ENCODE measurements at places on chromosomes 12 and 14.

GRCh38 chr14:105690671-105691070, 164.3 kb downstream of the TMEM121 start:
- no peak for DNase-seq

- DNase-seq: no peak
Measured at GRCh38 chr12:54017027-54017788, 8.4 kb downstream of the HOXC8 start.

- no peak for DNase-seq
Measured at GRCh38 chr14:91897106-91897701, 29.9 kb upstream of the TC2N start.

DNA sequence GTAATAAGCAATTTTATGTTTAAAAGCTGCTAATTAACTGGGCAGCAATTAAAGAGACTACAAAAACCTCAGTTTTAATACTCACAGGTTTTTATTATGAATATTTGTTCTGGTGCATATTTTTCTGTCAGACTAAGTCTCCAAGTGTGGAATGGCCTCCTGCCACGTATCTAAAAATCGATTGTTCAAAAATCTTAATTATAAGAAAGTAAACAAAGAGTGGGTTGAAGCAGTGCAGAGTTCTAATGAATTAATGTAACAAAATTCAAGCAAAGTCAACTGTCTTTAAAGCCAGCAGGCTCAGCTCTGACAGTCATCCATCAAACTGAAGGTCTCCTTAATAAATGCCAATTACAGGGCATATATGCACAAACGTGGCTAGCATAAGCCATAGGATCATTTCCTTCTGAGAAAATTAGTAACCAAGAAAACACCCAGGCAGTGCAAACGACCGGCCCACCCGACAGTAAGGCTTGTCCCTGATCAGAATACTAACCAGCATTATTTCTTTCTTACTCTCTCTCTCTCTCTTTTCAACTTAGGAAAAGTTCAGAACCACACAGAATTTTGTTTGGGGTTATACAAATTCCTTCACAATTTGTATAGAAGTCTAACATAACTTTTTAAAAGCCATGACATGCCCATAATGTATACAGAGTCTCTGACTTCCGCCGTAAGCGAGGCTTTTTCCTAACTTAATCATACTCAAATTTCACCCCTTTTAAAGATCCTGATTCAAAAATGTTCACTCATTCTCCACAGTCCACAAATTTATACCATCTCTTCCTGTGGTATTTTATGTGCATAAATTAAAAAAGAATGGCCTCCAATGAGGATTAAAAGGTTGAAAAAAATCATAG, 83.8 kb downstream of the SLC25A21 start:
- no peak for DNase-seq

DNA sequence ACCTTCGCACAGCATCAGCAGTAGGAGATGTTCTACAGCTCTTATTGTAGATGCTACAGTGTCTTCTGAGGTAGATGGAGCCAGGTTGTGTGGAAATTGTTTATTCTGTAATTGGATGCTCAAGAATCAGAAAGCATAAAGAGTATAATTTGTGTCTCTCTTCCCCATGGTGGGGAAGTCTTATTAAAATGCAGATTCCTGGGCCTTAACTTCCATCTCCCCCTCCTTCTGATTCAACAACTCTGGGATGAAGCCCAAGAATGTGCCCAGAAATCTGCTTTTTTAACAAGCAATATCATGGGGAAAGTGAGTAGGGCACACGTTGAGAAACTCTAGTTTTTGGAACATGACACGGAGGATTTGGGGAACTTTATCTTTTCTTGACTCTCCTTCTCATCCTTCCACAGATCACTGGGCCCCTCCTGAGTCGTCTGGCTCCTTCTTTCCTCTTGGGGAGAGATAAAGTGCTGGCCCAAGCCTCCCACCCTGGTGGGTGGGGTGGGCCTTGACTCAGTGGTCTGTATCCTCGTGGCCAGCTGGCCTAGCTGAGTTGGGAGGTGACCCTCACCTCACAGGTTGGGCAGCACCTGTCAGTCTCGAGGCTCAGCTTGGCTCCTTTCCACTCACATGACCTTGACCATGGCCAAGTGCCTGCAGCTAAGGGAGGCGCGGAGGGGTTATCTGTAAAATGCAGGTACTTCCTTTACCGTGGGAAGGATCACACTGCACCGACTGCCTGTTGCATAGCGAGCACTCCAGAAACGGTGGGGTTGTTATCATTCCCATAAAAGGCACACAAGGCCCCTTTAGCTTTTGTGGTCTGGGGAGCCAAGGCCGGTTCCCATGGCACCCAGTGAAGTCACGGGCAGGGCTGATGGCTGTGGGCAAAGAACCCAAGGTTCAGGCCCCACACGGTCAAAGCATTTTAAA, 141.9 kb downstream of the CHST11 start:
- no peak for DNase-seq

DNA sequence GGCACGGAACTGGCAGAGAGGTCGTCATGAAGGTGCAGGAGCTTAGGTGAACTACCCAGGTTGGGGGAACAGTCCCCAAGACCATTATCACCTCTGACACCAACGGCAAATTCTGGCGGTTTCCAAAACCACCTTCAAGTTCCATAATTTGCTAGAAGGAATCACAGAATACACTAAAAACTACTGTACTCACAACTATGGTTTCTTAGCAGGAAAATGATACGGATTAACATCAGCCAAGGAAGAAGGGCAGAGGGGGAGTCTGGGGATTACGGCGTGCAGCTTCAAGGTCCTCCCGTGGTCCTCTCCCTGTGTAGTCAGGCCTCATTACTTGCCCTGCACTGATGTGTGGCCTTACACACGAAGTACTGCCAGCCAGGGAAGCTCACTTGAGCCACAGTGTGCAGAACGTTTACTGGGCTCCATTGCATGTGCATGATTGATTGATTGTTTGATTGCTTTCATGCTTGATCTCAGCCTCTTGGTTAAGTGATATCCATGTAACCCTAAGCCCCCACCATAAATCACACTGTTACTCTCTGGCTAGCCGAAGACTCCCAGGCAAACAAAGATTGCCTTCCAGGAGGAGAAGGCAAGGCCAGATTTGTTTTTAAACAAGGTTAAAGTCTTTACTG, 837 bp upstream of the STX2 start:
- no peak for DNase-seq

GRCh38 chr12:1593174-1594005, 991 bp downstream of the FBXL14 start:
- DNase-seq: peak; percentile 28

DNA sequence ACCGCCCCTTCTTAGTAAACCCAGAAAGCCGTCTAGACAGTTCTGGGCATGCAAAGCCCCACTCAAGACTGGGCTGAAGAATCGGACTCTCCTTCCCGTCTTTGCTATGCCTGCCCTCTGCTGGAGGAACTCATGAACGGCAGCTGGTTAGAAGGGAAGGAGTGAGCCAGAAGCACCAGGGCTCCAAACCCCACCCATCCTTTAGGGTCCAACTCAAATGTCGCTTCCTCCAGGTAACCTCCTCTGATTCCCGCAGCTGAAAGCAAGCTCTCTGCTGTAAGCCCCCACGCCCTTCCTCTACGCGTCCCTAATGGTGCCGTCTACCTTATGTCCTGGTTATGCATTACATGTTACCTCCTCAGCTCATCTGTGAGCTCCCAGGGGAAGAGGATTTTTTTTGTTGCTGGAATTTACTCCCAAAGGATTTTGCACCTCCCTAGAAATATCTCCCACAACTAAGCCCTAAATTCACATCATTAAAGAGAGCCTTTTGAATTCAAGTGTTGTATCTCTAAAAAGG, 59.0 kb upstream of the SCN8A start:
- peak; percentile 81 for DNase-seq

GRCh38 chr14:95235351-95235750, 78.0 kb upstream of the DICER1 start:
- no peak for DNase-seq

GRCh38 chr14:88323523-88324199, 592 bp upstream of the KCNK10 start:
- DNase-seq: peak; percentile 58

DNA sequence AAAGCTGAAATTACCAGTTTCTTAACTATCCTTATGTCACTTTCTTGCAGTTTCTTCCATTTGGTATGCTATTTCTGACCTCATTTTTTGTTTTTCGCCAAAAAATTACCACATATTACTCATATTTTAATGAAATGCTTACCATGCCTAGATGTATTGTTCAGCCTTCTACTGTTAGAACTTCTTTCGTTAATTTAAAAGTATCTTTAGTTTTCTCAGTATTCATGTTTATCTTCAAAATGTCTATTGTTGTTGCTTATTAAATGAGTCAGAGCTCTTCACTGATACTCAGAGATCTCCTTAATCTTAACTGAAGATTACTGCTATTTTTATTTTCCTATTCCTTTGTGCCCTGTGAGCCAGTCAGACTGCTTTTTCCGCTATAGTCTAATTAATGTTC, 20.5 kb downstream of the RAP1B start:
- no peak for DNase-seq

- no peak for DNase-seq
Measured at GRCh38 chr14:104296388-104297312, 158.3 kb downstream of the KIF26A start.

DNA sequence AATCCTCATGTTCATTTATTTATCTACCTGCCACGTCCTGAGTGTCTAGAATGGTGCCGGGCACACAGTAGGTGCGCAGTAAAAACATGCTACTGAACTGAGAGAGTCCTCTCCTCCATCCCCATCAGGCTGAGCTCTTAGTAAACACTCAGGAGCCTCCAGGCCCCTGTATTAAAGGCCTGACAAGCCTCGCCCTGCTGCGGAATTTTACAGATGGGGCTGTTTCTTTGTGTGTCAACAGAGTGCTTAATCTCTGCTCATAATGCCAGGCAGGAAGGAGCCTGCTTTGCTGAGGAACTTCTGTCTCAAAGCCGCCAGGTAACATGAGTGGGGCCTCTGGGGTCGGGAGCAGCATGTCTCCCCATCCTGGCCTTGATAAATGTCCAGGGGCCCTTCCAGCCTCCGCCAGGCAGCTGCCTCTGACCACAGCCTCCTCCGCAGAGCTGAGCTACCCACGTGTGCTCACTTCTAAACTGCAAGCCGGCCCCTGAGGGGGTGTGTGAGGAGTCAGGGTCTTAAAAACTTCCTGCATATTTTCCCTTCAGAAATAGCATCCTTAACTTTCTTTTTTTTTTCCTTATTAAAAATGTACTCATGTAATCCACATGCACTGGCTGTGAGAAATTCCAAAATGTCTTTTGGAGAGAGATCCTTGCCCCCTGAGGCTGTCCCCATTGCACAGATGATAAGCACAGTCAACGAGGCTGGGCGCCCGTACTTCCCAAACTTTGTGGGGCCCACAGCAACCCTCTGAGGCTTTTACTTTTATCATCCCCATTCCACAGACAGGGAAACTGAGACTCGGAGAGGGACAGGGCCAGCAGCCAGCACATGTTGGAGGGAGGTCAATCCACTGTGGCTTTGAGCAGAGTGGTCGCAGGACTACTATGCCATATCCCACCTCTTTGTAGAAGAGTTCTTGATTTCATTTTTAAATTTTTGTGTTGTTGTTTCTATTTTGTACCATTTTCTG, 116.0 kb upstream of the NCOR2 start:
- no peak for DNase-seq

DNA sequence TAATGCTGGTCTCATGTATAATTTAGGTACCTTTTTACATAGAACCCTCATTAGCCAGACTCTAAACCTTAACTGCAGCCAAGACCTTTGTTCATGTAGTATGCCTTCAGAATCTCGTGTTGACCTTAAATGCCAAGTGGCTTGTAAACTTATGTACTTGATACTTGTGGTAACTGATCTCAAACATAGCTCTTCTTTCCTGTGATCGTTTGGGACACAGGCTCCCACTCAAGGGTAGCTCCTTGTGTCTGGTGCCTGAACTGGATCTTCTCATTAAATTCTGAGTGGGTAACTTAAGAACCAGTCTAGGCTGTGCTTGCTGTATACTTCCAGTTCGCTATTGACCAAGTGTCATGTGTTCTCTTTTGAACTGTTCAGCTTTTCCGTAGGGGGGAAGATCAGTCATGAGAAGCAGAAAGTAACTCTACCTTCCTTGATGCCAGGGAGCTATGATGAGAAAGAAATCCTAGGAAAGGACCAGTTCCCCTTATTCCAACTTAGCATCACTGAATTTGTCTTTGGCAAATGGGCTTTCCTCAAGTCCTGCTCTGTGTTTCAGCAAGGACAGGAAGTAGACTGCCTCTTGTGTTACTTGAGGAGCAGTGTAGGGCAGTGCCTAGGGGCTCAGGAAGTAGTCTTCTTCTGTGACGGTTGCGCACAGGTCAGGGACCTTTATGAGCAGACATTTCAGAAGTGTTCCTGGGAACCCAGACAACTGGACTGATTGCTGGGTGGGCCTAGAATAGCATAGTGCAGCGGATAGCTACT, 2.5 kb downstream of the LGALS3 start:
- no peak for DNase-seq

GRCh38 chr14:72155379-72155993, 223.3 kb downstream of the RGS6 start:
- DNase-seq: no peak

- no peak for DNase-seq
Measured at GRCh38 chr12:89892436-89892835, 183.8 kb upstream of the ATP2B1 start.

DNA sequence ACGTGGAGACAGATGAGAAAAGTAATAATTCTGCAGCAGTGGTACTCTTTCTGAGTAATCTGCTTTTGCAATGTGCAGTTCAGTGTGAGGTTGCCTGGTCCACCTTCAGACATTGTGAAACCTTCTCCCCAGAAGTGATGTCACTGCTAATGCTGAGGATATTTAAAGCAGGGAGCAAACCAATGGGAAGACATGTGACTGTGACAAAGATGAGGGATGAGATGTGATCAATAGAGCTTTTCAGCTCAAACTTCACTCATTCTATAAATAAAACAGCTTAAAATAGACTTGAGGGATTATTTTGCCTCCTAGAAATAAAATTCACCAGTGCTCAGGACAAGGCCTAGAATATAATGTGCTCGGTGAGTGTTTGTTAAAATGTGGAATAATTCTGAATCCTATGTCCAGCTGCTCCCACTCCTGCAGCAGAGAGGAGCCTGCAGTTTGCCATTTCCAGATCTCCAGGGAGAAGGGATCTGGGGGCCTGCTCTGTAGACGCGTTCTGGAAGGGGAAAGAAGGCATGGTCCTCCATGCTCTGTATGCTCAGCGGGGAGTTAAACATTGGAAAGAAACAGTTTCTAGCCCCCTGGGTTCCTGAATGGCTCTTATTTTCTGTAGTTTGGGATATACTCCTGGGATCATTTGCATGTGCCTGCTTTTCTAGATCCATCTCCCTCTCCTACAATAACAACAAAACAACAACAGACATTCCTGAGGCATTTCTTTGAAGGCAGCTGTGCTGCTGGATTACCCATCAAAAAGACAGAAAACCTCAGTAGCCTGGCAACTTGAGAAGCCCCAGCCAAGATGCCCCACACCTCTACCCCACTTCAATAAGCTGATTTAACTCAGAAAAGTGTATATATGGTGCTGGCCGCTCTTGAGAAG, 8.9 kb downstream of the SLC7A8 start:
- no peak for DNase-seq
